NCI-H1417 (cell line): ENCODE measurements at places on chromosomes 4 and X.

DNA sequence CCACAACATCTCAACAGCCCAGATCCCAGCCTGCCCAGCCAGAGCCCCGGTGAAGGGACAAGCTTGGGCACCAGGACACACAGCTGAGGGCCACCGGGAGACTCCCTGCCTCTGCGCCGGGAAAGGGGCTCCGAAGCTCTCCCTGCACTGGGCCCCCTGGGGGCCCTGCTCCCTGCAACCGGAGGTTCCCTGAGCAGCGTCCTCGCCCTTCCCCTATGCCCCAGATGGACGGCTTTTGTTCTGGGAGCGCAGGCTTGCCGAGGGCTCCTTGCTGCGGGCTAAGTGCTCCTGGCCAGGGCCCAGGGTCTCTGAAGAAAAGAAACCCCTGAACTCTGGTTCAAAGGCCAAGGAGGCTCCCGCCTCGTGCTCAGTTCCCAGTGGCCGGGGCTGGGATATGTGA, 899 bp upstream of the ZFP92 start:
- DNase-seq = no peak

DNA sequence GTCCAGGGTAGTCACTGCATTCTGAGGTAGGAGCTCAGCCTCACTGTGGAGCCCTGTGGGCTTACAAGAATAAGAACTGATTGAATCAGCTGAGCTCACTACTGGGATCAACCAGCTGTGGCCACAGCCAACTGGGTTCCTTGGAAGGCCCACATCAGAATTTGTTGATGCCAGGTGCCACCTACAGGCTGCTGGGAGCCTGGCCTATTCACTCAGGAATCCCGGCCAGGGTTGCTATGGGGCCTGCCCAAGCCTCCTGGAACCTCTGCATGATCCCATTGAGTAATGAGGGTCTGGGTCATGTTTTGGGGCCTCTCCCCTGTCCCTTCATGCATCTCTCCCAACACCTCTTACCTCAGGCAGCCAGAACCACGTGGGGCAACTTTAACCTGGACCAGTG, 53.9 kb upstream of the KIAA1210 start:
- no peak for DNase-seq

DNA sequence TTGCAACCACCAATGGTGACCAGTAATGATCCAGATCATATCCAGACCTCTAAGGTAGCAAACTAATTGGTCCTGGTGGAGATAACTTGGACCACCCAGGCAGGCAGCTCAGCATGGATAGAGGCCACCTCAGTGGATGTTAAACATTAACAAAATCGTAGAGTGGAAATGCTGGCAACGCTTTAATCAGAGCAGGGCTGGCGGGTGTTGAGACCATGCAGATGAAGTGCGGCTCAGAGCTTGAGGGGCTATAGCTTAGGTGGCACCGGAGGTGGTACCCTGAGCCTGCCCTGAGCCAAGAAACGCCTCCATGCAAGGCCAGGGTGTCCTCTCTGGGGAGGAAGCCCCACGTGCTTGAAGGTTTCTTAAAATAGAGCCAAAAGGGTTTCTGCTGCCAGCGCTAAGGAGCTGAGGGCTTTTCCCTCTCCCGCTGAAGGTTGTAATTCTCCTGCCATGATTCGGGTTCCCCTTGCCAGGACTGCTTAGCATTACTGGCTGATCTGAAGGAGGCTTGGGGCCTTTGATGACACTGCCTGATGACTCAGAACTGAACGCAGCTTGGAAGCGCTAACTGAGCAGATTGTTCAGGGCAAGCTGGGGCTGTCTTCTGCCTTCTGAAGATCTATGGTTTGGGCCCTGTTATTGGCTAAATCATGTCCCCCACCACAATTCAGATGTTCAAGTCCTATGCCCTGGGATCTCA, 177.8 kb upstream of the ATP6AP2 start:
- no peak for DNase-seq

- DNase-seq = no peak
Observed at GRCh38 chr4:120109406-120109805, 42.8 kb upstream of the MAD2L1 start.

DNA sequence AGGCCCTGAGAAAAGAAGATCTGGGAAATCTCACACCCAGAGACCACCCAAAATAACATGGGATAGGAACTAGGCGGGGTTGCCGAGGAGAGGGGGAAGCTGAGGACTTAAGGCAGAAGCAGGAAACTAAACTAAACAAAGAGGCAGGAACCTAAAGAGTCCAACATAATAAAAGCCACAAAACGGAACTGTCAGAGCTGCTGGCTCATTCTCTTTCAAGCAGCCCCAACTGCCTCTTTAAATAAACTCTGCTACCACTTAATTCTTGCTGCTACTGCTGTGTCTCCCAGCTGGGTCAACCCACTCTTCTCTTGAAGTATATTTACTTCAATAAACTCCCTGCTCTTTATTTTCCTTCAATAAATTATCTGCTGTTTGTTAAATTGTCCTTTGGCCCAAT, 44.5 kb downstream of the MAGEB16 start:
- DNase-seq = peak; percentile 12

DNA sequence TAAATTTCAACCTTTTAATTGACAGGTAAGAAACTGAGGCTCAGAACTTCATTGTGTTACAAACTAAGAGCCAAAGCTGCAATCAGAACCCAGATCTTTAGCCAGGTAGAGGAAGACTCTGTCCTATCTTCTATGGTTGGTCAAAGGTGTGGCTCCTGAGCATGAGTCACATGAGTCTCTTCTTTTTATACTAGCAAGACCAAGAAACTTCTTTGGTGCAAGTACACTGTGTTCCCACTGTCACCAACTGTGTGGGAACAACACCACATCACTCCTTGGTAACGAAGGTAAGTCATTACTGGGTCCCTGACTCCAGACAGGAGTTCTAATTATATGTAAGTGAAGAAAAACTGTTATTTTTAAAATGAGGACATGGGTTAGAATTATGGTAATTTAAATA, 290.1 kb downstream of the INPP4B start:
- DNase-seq = no peak

GRCh38 chr4:84683064-84683850, 100.3 kb downstream of the CDS1 start:
- no peak for DNase-seq
